NCI-H1092 (cell line): ENCODE measurements at places on chromosomes 12 and 14.
A peak's percentile ranks its signal among the peaks of the same experiment; 100 is the strongest.

- DNase-seq = no peak
Observed at GRCh38 chr12:58529897-58530741, 390.2 kb downstream of the LRIG3 start.

GRCh38 chr12:119748497-119748896 lies 80.6 kb downstream of the PRKAB1 start:
- DNase-seq = no peak

DNA sequence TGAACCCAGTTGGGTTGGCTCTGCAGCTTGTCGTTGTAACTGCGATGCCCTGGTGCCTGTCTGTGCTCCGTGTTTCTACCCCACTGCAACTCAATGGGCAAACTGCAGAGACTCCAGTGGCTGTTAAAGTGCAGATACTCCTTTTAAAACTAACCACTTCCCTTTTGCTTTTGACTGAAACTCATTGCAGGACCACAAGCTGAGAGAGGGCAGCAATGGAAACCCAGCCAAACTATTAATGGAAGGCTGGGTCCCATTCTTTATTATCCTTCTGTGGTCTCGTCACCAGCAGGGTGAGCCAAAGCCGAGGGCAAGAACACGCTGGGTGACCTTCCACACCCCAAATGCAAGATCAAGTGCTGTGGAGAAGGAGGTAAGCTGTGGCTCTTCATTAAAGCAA lies 910.4 kb downstream of the VRK1 start:
- no peak for DNase-seq

- no peak for DNase-seq
Observed at GRCh38 chr12:65568517-65568916, 255.8 kb upstream of the HMGA2 start.

DNA sequence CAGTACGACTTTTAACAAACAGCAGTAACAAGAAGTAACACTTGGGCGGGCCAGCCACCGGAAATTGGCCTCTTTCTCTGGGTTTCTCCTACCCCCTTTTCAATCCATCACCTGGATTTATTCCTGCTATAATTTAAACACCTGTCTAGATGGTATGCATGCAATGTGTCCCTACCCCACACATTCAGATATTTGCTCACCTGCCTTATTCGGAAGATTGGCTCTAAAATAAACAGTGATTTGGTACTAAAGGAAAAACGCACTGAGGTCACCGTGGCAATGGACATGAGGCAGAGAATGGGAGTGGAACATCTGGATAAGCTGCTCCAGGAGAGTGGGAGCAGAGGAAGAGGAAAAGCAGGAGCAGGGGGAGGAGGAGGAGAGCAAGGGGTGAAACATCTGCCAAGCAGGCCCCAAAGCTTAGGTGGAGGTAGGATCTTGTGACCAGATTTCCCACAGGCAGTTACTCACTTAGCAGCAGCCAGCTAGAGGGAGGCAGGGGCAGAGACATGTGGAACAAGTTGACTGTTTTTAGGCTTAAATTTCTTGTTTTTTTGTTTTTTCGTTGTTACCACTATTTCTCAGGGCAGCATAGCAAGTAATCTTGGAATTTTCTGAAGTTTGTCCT lies 150.9 kb downstream of the TTLL5 start:
- peak; percentile 28 for DNase-seq

GRCh38 chr12:1117970-1118563 lies 127.0 kb downstream of the ERC1 start:
- peak; percentile 81 for DNase-seq

DNA sequence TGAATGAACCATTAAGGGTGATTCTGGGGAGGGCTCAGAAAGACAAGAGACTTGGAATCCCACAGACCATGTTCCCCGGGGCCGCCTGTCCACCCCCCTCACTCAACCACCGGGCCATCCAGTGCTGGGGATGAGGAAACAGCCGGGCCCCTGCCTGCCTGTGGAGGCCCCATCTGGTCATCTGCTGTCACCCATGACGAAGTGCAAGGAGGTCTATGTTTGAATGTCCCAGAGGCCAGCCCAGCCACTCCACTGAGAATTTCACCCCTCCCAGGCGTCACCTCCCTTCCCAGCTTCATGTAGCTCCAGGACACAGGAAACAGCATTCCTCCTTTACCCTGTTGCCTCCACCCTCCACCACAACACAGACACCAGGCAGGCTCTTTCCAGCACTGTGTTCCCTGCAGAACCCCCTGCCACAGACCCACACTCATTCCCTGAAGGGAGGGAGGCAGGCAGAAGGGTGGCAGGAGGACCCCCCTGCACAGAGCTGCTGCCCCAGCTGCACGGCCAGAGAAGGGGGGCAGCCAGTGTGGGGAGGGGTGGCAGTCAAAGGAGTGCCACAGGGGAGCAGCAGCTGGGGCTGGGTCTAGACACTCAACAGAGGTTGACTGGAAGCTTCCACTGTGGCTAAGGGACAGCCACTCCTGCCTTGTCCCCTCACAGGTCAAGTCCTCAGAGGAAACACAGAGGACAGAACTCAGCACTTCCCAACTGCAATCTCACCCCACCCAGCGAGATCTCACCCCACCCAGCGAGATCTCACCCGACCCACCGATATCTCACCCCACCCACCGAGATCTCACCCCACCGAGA lies 50.3 kb upstream of the PPP2R5C start:
- DNase-seq = no peak

DNA sequence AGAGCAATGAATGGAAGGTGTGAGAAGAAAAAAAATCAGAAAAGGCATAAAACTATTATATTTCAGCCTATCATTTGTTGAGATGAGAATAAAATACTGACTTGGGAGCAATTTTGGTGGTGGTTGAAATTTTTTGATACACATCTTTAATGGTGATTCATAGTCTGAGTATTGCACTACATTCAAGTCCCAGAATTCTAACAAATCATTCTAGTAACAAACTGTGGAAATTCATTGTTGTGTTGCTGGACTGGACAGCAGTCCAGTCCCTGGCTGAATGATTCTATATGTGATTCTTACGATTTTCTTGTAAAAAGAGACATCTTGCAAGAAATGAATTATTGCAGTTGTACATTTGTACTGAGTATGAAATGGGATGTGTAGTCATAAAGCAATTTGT lies 268.6 kb downstream of the TRHDE start:
- DNase-seq = no peak
